ENCODE measurements at places on chromosomes 13 and 19.

DNA sequence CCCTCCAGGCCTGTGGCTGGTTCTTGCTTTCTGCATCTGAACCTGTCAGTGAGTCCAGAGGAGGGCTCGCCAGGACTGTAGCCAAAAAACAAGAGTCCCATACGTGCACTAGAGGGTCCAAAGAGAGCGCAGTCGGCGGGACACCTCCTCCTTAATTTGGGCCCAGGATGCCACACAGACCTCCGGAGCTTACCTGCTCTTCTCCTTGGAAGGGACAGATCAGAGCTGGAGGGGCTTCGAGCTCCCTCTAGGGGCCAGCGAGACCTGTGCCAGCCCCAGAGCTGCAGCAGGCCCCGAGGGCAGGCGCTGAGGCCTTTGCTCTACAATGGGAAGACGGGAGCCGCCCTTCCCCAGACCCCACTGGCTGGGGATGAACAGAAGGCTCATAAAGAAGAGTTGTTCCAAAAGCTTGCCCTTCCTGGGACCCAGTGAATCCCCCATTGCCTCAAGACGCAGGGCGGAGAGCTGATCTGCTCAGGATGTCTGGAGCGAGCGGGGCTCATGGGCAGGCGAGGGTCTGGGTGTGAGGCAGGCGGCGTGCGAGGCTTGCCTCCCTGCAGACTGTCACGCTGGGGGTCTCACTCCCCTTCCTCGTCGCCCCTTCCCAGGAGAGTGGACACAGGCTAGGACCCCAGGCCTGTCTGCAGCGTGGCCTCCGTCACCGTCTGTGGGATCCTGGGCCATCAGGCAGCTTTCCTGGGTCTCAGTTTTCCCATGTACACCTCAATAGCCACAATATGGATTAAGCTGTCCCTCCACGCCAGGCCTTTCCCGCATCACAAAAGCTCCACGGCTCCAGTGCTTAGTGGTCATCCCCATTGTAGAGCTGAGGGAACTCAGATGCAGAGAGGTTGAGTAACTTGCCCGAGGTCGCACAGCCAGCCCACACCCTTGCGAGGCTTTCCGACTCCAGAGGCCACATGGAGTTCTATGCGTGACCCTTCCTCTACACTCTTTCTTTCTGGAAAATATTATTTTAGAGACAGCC is 46.9 kb upstream of the VSTM2B start:
- DNase-seq = no peak

- DNase-seq = no peak
Observed at GRCh38 chr13:83914368-83914767, 32.1 kb upstream of the SLITRK1 start.

GRCh38 chr19:17847538-17848366 is at the start of gene JAK3:
Gene JAK3, minus strand, starts transcription at chr19:17847982. Its CDS starts 3,565 bp downstream, at chr19:17844417.
- no peak for DNase-seq

DNA sequence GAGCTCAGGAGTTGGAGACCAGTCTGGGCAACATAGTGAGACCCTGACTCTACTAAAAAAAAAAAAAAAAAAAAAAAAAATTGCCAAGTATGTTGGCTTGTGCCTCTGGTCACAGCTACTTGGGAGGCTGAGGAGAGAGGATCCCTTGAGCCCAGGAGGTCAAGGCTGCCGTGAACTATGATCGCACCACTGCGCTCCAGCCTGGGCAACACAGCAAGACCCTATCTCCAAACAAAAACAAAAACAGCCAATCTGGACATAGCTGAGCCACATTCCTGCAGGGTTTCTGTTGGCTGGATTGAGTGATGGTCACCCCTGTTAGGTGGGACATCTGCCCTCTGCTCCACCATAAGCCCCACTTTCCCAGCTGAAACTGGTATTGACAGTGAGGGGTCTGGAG is 13.6 kb upstream of the ANGPTL8 start:
- DNase-seq = no peak

GRCh38 chr19:44782729-44783128 is 5.0 kb downstream of the CBLC start:
- no peak for DNase-seq

GRCh38 chr19:1495051-1495798 is 4.2 kb downstream of the REEP6 start:
- DNase-seq = no peak

- no peak for DNase-seq
Observed at GRCh38 chr13:84130495-84131114, 248.3 kb upstream of the SLITRK1 start.

DNA sequence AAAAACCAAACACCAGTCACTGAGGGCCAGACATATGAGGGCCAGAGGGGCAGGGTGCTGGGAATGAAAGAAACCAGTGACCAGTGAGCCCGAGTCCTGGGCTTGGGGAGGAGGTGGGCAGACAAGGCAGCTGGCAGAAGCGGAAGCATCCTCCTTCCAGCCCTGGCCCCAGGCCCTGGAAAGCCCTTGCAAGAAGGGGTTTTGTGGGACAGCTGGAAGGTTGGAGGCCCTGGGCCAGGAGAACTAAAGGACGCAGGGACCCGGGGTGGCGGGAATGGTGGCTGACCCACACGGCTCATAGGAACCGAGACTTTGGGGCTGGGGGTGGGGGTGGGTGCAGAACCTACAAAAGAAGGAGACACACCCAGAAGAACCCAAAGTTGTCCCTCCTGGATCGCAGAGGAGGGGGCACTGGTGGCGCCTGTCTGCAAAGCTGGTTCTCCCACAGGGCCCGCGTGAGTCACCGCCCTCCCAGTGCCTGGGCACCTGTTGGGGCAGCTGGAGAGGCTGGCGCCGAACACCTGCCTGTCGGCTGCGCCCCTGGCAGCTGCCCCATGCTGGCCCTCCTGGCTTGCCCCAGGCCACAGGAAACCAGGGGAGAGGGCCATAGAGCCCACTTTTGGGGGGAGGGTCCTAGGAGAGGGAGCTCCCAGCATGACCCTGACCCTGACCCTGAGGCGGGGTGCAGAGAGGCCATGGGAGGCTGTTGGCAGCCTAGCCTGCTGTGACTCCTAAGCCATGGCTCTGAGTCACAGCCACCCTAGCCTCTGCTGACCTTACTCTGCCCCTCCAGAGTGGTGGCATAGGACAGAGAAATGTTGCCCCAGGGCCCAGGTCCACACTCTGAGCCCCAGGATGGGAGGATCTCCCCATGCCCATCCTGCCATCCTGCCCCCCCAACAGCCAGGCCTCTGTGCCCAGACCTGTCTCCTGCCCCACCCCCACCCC is 802 bp downstream of the DMPK start:
- DNase-seq = no peak

GRCh38 chr19:2461751-2462634 is 5.2 kb upstream of the LMNB2 start:
- no peak for DNase-seq

DNA sequence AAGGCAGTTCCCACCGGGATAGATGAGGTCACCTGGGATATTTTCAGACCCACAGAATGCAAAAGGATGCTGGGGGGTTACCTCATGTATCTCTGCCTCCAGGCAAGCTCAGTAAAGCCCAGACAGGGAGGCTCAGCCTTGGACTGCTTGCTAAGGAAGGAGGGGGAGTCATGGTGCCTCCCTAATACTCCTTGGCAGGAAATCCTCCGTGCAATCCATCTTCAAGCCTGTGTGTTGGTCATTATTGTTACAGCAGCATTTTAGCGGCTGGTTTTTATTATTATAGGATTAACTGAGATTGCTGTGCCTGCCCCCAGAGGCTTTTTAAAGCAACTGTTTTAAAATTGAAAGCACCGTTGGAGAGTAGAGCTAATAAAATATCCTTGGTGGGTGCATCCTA is 188.5 kb upstream of the UBL3 start:
- DNase-seq = peak; percentile 37

DNA sequence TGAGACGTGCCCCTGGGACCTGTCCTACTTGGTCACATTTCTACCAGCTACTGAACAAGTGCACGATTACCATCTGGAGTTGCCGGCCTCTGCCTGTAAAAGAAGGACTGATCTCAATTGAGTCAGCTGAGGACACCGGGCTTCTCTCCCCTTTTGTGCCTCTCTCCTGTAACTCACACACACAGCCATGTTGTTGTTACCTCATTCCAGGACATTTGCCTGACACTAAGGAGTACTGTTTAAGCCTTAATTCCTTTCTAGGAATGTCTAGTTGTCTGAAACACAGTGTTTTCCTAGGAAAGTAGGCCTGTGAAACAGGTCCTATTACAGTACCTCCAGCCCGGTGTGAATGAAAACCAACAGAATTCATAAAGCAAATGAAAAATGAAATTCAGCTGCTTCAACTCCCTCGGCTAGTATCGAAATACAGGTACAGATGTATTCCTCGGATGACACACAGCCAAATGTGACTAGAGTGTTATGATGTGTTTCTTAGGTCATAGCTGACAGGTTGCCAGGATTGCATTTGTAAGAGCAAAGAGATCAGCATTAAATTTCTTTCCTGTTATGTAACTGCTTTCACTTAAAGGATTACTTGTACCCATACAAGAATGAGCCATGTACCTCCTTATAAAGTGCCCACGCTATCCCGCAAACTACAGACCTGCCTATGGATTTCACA is 152.0 kb upstream of the IRS2 start:
- peak; percentile 19 for DNase-seq

DNA sequence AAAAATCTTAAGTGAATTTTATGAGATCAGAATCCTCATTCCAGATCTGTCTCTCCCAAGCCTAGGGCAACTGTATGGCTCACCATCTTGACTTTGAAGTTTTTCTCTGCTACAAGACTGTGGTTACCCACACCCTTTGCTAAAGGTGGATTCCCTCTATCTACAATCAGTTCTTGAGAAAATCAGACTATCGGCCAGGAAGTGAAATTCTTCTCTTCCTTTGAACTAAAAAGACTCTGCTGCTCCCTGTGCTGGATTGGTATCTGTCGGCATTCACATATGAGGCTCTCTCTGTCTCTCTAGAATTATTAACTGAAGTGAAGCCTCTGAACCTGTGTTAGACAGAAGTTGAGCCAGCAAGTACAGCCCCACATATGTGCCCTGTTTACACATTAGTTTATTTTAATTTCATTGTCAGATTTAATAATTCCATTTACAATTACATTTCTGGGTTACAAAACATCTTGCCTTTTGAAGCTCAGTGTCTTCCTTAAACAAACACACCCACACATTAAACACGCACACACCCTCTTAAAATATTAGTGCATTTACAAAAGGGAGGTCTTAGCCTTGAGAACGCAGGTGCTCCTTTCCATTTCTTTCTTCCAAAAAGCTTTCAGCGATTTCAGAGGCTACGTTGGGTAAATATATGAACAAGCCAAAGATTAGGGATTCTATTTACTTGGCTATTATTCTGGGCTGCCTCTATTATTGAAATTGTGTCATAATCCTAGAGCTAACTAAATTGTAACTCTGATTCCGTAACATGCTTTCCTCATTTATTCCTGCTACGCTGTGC is 145.7 kb downstream of the MIPEP start:
- no peak for DNase-seq

- no peak for DNase-seq
Observed at GRCh38 chr19:38288123-38288855, 15.8 kb upstream of the C19orf33 start.

DNA sequence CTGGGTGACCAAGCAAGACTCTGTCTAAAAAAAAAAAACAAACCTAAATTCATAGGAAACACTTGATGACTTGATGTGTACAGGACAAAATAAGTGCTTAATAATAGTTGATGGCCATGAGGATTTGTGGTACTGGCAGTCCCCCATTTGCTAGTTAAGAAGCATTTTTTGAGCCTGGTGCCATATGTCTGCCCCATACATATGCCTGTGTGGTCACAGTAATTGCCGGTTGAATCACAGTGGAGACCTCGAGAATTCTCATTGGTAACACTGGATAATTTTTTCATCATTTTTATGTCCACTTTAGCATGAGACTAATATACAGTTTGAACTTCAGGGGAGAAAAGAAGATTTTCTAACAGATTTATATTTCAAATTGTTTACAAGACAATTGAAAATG is 79.2 kb downstream of the LRCH1 start:
- no peak for DNase-seq

GRCh38 chr19:44587963-44588770 is 25.2 kb upstream of the IGSF23 start:
- peak; percentile 94 for DNase-seq

DNA sequence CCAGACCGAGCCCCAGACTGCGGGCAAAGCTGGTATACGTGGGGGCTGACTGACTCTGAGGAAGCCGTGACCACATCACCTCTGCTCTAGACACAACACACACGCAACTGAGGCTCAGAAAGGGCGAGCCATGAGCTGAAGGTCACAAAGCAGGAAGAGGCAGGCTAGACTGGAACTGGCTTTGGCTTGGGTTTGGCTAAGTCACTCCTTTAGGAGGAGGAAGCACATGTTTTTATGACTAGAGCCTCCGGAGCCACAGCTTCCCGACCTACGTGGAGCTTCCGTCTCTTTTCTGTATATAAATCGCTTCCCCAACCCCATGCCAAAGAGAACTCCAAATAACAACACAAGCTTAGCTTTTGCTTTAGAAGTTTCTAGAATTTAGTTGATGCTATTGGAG is 48.0 kb downstream of the RFX2 start:
- DNase-seq = no peak

- no peak for DNase-seq
Observed at GRCh38 chr13:45907503-45907902, 56.0 kb upstream of the SIAH3 start.

GRCh38 chr13:37682496-37682895 is 83.9 kb upstream of the POSTN start:
- no peak for DNase-seq

GRCh38 chr13:113142876-113143275 is 15.6 kb upstream of the PROZ start:
- no peak for DNase-seq

GRCh38 chr19:39818626-39819097 is 15.3 kb downstream of the DYRK1B start:
- DNase-seq = no peak

- DNase-seq = no peak
Observed at GRCh38 chr19:8973501-8974091, 36.6 kb downstream of the MUC16 start.

- DNase-seq = no peak
Observed at GRCh38 chr13:49608651-49609331, 19.5 kb upstream of the ARL11 start.

DNA sequence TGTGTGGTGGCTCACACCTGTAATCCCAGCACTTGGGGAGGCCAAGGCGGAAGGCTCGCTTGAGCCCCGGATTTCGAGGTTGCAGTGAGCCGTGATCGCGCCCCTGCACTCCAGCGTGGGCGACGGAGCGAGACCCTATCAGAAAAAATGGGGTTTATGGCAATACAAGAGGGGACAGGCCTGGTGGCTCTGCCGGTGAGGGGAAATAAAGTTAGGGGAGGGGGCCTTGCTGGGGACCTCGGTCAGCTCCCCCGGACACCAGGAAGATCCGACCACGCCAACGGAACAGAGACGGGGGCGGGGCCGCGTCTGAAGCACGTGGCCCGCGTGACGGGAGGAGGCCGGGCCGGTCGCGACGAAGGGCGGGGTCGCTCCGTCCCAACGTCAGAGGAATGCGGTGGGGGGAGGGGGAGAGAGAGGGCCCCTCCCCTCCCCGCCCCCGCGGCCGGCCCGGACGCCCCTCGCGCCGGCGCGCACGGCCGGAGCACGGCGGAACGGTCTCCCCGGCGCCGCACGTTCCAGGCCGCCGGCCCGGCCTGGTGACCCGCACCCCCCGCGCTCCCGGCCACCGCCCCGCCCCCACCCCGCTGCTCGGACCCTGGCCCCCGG is 1.9 kb upstream of the HNRNPL start:
- peak; percentile 80 for DNase-seq

GRCh38 chr19:34994643-34995541 is 5.2 kb upstream of the GRAMD1A start:
- DNase-seq = no peak

All from amniotic stem cell (primary cell).